ENCODE measurements at places on chromosomes 1 and 21. TPM values are rescaled to one million over a fixed set of nuclear protein-coding genes. Genes with fewer than 3 reads are reported as not detected.

- no peak for DNase-seq
- H3K4me3 ChIP-seq, result no peak overlapping the region
- no peak overlapping the region for H3K27ac ChIP-seq
- no peaks in the 10 kb centered on the region for H3K27me3 ChIP-seq
- H3K4me1 ChIP-seq, result peaks cover 12% of the 10 kb centered on the region
- H3K36me3 ChIP-seq, result no peaks in the 10 kb centered on the region
These were observed 2.0 kb downstream of the TNFSF18 start for GRCh38 chr1:173048621-173049321.

DNA sequence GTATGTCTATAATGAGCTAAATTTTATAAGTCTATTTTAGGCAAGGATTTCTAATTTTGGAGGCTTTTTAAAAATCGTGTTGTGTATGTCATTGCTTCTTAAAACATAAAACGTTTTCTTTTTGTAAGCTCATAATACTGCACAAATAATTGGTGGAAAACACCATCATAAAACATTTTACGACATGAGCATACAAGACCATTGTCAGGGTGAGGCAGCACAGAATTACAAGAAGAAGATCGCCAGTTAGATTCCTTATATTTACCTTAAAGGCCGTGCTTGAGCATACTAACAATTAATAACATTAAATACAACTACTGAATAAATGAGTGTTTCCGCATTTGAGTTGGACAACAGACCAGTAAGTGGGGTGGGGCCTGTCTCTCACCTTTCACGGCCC, 19.1 kb upstream of the LMX1A start:
- no peaks in the 10 kb centered on the region for H3K27me3 ChIP-seq
- peak overlapping the region; percentile 73 for H3K27ac ChIP-seq
- no peak for DNase-seq
- peaks cover 11% of the 10 kb centered on the region for H3K4me1 ChIP-seq

- H3K4me3 ChIP-seq, result no peak overlapping the region
- no peak for DNase-seq
- H3K36me3 ChIP-seq, result no peaks in the 10 kb centered on the region
These were observed 327.8 kb upstream of the USP24 start for GRCh38 chr1:55542901-55543504.

GRCh38 chr1:207070811-207071210, 17.7 kb downstream of the PFKFB2 start:
- no peaks in the 10 kb centered on the region for H3K4me1 ChIP-seq
- no peak for DNase-seq
- H3K27ac ChIP-seq, result no peak overlapping the region
- no peaks in the 10 kb centered on the region for H3K27me3 ChIP-seq

GRCh38 chr1:112718691-112719418, 3.7 kb upstream of the PPM1J start:
- DNase-seq, result peak; percentile 83
- H3K36me3 ChIP-seq, result no peaks in the 10 kb centered on the region
- no peak overlapping the region for H3K27ac ChIP-seq

- H3K36me3 ChIP-seq, result no peaks in the 10 kb centered on the region
- no peaks in the 10 kb centered on the region for H3K27me3 ChIP-seq
- H3K4me1 ChIP-seq, result no peaks in the 10 kb centered on the region
- DNase-seq, result no peak
These were observed 154.8 kb upstream of the COL6A1 start for GRCh38 chr21:45826676-45827301.

GRCh38 chr1:109532365-109533136, 7.1 kb upstream of the GPR61 start:
- DNase-seq, result peak; percentile 85
- H3K4me1 ChIP-seq, result peaks cover 14% of the 10 kb centered on the region
- H3K27me3 ChIP-seq, result no peaks in the 10 kb centered on the region
- H3K4me3 ChIP-seq, result peak overlapping the region; percentile 39
- no peaks in the 10 kb centered on the region for H3K36me3 ChIP-seq

ORC1 gene
- total RNA-seq, result not detected

OR2L2 gene
- total RNA-seq, result not detected

LRRIQ3 gene
- 6.2 TPM for total RNA-seq

TMEM81 gene
- 2.2 TPM for total RNA-seq

Data from adrenal gland (tissue), 19 donors.